ENCODE measurements at places on chromosomes 7 and 10.

GRCh38 chr10:23517155-23517554, 78.3 kb downstream of the OTUD1 start:
- no peak for DNase-seq

GRCh38 chr7:127437241-127437640, 44.7 kb upstream of the ZNF800 start:
- no peak for DNase-seq

DNA sequence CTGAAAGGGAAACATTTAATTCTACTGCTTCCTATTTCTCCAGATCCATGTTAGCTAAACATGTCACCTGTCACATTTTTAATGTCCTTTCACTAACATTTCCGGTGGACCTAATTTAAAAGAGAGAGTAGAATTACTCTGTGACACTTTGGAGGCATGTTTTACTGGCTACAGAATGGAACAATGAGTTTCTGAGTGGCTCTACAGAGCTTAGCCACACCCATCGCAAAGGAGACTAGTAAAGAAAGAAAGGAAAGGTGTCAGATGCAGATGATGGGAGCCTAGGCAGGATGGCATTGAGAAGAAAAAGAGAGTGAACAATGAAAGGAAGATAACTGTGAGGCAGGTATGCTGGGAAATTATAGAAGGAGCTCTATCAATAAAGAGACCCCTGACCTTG, 35.9 kb downstream of the NDUFB2 start:
- peak; percentile 22 for DNase-seq

- peak; percentile 53 for DNase-seq
These were observed 4.7 kb downstream of the NFE2L3 start for GRCh38 chr7:26156451-26157420.

GRCh38 chr7:155009570-155010157, 6.7 kb upstream of the PAXIP1 start:
- DNase-seq, result peak; percentile 61

DNA sequence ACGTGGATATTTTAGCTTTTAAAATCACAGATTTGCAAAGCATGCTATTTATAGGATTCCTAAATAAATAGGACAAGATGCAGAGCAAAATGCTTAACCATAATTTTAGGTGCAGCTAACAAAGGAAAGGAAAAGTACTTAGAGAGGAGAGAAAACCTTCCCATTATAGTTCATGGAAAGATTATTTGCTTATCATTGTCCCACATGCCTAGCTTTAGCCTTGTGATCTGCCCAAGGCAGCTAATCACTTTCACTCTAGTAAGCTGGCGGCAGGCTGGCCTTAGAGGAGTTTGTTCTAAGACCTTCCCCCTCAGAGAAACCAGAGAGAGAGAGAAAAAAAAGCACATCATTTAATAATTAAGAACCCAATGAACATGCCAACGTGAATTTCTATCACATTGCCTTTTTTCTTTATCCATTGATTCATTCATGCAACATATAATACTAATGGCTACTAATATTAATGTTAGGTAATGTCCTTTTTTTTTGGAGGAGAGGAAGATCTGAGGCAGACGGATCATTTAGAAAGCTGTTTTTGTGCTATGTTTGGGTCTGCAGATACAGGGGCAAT, 274.6 kb downstream of the ARL4A start:
- DNase-seq, result peak; percentile 19

DNA sequence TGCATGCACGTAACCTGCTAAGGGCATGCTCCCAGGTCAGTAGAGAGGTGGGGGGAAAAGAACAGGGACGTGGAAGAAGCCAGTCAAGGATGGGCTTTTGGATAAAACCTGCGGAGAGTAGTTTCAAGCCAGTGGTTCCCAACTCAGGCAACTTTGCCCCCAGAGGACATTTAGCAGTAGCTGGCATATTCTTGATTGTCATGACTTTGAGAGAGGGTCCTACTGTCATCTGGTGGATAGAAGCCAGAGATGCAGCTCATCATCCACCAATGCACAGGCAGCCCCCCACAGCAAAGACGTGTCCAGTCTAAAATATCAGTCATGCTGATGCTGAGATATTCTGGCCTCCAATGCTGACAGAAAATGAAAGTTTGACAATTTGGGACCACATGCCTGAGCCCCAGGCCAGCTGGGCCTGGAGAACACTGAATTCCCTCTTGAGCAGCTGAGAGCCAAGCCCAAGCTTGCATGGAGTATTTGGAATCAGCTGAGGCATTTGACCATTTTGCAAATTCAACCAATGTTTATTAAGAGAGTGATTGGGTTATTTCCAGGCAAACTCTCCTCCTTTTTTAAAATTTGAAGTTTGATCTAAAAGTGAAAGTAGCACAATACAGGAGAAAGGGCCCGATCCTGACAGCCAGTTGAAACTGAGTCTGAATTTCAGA, 110.0 kb upstream of the C7orf33 start:
- DNase-seq, result peak; percentile 58
